ENCODE measurements at places on chromosomes 2 and 18.

DNA sequence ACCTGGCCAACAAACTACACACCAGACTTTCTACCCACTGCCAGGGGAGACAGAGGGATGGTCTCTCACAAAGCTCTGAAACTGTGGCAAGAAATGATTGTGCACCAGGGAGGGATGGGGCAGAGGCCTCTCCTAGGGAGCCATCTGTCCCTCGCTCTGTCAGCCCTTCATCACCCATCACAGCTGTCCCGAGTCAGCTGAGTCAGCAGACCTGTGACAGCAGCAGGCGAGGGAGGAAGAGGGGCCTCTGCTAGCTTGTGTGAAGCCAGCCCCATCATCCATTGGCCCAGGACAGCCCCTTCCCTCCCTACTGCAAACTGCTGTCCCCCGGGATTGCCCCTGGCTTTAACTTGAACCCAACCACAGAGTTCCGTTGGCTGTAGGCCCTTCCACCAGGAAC lies 5.0 kb downstream of the SH2D6 start:
- DNase-seq = no peak

GRCh38 chr2:134228493-134228903 lies 25.4 kb upstream of the MGAT5 start:
- no peak for DNase-seq

- no peak for DNase-seq
Observed at GRCh38 chr2:226693521-226693920, 106.1 kb downstream of the IRS1 start.

DNA sequence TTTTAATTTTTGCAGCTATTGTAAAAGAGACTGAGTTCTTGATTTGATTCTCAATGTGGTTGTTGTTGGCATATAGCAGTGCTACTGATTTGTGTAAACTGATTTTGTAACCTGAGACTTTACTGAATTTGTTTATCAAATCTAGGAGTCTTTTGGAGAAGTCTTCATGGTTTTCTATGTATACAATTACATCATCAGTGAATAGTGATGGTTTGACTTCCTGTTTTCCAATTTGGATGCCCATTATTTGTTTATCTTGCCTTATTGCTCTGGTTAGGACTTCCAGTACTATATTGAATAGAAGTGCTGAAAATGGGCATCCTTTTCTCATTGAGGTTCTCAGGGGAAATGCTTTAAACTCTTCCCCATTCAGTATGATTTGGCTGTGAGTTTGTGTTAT lies 99.7 kb downstream of the GULP1 start:
- no peak for DNase-seq

GRCh38 chr2:216888887-216889622 lies 29.2 kb upstream of the TNP1 start:
- no peak for DNase-seq

DNA sequence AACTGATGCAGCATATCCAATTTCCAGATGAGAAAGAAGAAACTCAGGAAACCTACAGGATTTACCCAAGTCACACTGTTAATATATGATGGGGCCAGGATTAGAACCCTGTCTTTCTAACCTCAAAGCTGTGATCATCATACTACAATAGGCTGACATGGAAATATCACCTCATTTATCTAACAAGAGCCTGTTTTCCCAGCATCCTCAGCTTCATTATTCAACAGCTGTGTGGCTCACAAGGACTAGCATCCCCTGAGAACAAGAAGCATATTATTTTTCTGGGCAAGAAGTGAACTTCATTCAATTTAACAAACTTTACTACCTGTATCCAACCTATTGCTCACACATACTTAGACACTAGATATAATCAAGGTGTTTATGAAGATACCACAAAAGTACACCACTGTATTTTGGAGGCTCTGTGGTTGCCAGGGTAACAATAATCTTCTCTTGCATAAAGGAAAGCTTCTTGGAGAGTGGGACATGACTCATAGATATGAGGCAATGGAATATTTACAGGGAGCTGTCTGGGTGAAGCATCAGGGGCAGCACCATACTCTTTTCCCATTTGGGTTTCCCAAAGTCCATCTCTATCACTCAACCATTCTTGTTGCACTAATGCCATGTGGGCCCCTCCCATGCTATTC lies 218.2 kb downstream of the RAD51AP2 start:
- peak; percentile 44 for DNase-seq

- no peak for DNase-seq
Observed at GRCh38 chr2:12501469-12502158, 215.1 kb upstream of the TRIB2 start.

DNA sequence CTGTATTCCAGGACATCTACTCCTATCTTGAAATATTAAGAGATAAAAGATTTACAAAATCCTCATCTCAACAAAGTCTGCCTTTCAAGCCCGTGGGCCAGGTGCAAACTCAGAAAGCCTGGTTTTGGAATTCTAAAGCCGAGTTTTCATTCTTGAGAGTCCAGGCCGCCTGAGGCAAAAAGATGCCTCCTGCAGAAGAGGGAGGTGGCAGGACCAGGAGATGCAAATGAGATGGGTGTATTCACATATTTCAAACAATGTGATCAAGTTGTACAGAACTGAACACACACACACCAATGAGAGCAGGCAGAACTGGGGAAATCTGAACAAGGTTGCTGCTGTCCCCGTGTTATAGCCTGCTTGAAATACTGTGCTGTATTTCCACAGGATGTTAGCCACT lies 7.7 kb upstream of the HS6ST1 start:
- DNase-seq = no peak

GRCh38 chr18:32264401-32264800 lies 74.6 kb downstream of the MEP1B start:
- DNase-seq = no peak

- DNase-seq = no peak
Observed at GRCh38 chr2:77977471-77978063, 455.4 kb upstream of the LRRTM4 start.

DNA sequence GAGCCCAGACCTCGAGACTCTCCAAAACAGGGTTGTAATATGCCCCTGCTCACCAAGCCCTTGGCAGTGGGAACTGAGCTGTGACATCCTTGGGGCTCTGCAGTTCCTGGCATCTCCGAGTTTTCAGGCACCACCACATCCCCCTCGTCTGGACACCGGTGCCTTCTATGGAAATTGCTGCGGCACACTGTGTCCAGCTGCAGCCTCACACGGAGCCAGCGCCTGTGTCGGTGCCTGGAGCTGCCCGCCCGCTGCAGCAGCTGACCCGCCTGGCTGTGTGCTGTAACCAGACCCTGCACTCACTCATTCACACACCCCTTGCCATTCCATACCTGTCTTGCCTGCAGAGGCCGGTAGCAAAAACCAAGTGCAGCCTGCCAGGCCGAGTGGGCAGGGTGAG lies 11.8 kb downstream of the IWS1 start:
- no peak for DNase-seq

DNA sequence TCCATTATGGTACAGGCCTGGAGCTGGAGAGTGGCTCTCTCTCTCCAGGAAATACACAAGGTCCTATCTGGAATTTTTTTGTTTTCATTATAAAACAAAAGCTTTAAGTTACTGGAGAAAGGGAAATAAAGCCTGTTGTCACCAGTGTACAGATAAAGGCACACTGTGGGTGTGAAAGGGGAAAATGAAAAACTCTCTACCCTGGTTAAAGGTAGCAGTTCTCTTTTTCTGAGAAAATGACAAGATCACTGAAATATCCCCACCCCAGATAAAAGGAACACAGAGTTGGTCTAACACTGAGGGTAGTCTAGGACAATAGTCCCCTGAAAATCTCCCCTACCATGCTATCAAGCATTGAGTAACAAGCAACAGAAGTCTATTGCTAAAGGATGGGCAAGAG lies 438.7 kb downstream of the MBD2 start:
- no peak for DNase-seq

DNA sequence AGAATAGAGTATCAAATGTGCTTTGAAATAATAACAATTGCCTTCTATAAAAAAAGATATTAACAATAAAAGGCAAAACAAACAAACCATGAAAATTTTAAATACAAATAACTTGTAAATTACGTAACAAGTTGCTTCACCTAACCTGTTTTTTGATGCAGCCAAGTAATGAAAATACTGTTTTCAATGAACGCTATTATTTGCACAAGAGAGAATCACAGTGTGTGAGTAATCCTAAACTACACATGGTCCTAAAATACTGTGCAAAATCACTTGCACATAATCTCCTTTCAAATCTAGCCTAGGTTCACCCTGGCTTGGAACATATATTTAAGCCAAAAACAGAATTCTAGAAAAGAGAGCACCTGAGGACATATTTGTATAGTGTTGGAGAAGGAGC lies 98.9 kb downstream of the CCDC148 start:
- DNase-seq = no peak

GRCh38 chr2:159034713-159035112 lies 66.3 kb downstream of the TANC1 start:
- DNase-seq = no peak

DNA sequence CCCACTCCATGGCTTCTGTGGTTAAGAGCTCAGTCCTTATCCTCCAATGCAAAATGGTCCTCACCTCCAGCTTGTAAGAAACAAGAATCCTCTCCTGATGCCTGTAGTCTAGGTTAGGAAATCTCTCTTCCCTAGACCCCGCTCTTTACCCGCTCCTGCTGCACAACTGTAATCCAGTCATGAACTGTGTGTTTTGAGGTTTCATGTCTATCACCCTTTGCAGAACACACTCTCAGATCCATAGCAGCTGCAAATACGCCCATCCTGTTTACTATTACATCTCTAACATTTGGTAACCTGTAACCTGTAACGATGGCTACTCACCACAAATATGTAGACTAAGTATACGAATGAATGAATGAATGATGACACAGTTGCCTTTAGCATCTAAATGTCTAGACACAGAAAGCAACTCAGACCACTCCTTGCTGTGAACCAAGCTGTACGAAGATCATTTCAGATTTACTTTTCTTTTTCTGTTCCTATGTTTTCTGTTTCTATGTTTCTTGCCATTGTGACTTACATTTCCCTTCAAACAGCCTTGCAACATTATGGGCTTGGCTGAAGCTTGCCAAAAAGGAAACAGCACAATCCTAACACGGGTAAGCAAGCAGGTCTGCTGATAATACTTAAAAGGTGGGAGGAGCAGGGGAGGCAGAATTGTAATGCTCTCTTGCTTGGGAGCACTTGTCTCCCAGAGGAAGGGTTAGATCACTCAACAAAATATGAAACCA lies 53.7 kb downstream of the EPHA4 start:
- DNase-seq = no peak

DNA sequence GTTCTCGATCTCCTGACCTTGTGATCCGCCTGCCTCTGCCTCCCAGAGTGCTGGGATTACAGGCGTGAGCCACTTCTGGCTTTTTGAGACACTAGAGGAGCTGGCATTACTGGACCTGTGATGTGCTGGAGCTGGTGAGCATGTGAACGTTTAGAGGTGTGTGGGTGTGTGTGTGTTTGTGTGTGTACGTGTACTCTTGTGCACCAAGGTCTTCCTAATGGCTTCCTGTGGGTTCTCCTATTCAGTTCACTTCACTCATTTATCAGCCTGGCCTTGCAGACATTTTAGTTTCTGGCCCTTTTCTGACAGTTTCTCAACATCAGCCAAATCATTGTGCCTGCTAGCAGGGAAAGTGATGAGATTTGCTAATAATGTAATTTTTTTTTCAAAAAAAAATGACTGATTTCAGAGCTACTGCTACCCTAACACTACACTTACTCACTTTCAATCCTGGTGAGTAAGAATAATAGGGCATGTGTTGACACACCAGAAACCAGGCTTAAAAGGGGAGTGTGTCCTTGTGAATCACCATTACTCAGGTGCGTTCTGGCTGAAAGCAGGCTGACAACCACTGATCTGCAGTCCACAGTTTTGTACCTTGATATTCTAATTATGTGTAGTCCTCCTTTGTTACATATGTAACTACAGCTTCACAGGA lies 41.0 kb upstream of the ACTR3 start:
- DNase-seq = no peak

- DNase-seq = no peak
Observed at GRCh38 chr2:154556607-154557006, 141.9 kb upstream of the KCNJ3 start.

- no peak for DNase-seq
Observed at GRCh38 chr2:47091118-47091517, 64.0 kb downstream of the STPG4 start.

- no peak for DNase-seq
Observed at GRCh38 chr2:237509905-237510304, 22.9 kb downstream of the MLPH start.

DNA sequence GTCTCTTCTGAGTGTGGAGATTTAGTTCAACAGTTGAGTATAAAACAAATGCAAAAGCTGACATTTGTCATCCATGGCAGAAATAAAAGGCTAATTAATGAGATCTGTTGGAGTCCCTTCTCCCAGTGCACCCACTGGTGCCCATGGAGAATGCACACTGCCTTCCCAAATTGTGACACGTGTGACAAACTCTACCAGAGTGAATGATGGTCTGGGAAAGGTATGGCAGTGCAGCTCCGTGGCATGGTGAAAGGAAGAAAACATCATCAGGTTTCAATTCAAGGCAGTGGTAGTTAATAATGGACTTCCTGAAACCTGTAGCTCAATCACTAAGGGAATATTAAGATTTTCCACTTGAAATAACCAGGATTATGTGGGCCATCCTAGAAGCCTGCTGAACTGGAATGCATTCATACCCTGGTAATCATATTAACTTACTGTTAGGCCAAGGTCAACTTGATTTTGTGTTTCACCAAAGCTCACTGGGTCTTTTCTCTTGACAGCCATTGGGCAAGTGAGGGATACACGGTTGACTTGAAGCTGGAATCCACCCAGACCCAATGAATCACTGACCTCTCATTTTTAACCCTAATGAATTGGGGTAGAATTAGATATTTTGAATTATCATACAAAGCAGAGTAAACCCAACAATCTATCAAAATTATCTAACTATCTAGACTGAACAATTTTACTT lies 167.6 kb downstream of the AFF3 start:
- no peak for DNase-seq

- no peak for DNase-seq
Observed at GRCh38 chr2:39266139-39266805, 22.5 kb upstream of the CDKL4 start.

GRCh38 chr2:48415836-48416515 lies 114.0 kb upstream of the STON1 start:
- DNase-seq = no peak

GRCh38 chr2:233563663-233564430 lies 2.7 kb downstream of the USP40 start:
- DNase-seq = no peak

DNA sequence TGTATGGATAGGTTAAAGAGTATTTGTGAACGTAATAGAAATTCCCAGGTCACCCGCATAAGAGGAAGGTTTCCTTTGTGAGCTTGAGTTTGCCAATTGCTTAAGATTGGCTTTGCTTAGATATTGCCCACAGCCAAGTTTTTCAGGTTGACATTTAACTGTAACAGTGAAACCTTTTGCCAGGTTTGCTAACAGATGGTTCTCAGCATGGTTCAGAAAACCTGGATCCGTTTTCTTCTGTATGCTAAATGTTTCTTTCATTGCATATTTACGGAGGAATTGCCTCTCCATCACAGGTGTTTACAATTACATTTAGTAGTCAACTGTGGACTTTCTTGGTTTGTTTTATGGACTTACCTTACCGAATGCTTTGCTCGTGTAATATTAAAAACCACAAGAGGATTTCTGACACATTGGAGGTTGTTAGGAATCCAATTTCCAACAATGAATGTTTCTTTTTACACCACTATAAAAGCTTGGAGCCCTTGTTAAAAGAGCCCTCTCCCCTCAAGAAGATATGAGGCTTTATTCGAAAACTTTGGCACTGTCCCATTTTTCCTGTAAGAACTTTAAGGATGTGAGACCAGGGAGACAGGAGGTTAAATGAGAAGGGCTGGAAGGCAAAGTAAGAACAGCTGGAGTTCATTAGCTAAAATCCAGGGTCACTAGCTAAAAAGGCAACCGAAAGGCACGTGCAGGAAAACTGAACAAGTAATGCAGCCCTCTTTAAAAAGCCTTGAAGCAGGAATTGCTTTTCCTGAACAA lies 7.8 kb downstream of the CDK15 start:
- peak; percentile 88 for DNase-seq

All from fibroblast of skin of left quadriceps (primary cell).